ENCODE measurements at places on chromosomes 11 and 22.

- no peak for DNase-seq
Measured at GRCh38 chr11:6670202-6670830, 12.8 kb downstream of the MRPL17 start.

DNA sequence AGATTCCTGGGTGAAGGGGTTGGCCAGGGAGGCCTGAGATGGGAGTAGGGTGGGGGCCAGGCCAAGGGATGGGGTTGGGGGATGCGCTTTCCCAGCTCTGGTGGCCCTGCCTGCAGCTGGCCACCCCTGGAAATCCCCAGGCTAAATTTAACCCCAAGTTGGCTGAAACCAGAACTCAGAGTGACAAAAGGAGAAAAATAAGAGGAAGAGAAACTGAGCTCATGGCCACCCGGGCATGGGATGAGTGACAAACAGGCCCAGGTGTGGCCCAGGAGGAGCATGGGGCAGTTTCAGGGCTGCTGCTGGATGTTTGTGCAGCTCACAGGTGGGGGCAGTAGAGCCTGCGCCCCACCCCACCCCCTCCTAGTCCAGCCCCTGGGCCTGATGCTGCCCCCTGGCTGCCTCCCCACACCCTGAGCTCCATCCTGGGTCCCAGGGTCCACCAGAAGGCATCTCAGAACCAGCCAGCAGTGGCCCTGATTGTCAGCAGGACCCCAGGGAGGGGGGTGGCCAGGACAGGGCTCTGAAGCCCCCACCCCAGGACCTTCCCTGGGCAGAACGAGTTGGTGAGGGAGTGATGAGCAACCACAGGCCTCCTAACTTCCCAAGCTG lies 48.0 kb downstream of the IGLL5 start:
- no peak for DNase-seq

GRCh38 chr11:41177791-41178190 lies 281.7 kb downstream of the LRRC4C start:
- DNase-seq = peak; percentile 19

- DNase-seq = no peak
Measured at GRCh38 chr11:12013781-12014180, 5.4 kb upstream of the DKK3 start.

- no peak for DNase-seq
Measured at GRCh38 chr22:47176573-47177333, 414.3 kb downstream of the TBC1D22A start.

GRCh38 chr11:90614318-90614717 lies 391.5 kb upstream of the CHORDC1 start:
- DNase-seq = no peak

DNA sequence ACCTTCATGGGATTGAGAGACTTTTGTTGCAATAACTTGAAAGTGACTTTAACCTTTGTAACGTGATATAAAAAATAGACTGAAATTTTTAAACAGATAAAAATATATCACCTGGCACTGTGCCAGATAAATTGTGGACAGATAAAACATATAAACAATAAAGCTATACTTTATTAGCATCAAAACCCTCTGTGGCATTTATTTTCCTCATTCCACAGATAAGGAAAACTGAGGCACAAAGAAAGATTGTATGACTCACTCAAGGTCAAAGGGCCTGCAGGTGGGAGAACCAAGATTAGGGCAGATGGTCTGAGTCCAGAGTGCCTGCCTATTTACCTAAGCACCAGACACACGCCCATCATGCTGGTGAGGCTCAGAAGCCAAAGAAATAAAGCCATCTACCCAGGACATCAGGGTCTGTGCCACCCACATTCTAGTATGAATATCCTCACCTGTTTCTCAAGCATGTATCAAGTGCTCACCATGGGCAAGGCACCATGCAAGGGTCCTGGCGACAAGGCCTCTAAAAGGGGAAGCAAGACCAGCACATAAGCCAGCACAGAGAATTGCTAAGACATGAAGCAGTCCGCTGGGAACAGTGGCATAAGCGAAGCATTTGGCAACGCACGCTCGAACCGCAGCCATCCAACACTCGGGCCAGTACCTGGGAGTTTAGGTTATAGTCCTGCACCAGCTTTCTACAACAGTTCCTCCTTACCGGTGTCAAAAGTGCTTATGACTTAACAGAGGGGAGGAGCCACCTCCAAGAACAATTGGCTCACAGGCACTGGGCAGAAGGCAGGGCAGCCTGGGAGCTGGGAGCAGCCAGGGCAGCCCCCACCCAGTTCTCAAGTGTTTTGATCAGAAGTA lies 17.6 kb downstream of the MYH9 start:
- no peak for DNase-seq

- DNase-seq = no peak
Measured at GRCh38 chr22:38886333-38886732, 14.3 kb upstream of the CBX6 start.

GRCh38 chr11:66593303-66593635 lies 284 bp downstream of the CCS start:
- DNase-seq = no peak

GRCh38 chr11:27296497-27296896 lies 66.5 kb downstream of the CCDC34 start:
- DNase-seq = no peak

- no peak for DNase-seq
Measured at GRCh38 chr11:45270946-45271716, 15.0 kb downstream of the SYT13 start.

DNA sequence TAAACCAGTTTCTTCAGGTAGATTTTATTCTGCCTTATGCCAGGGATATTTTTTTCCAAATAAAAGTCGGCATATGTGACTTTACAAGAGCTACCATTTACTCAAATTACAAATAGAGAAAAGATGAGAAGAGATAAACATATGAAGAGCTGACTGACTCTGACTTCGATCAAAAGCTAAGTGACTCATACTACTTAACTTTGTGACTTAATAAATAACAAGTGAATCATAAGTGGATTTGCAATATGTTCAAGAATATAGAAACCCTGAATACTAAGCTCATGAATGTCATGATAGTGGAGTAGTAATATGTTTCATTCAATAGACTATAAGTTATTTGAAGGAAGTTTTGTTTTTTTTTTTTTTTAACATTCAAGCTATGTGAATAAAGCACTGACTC lies 130.5 kb upstream of the ANO3 start:
- DNase-seq = peak; percentile 55

GRCh38 chr11:30889143-30889794 lies 303.1 kb upstream of the MPPED2 start:
- no peak for DNase-seq

DNA sequence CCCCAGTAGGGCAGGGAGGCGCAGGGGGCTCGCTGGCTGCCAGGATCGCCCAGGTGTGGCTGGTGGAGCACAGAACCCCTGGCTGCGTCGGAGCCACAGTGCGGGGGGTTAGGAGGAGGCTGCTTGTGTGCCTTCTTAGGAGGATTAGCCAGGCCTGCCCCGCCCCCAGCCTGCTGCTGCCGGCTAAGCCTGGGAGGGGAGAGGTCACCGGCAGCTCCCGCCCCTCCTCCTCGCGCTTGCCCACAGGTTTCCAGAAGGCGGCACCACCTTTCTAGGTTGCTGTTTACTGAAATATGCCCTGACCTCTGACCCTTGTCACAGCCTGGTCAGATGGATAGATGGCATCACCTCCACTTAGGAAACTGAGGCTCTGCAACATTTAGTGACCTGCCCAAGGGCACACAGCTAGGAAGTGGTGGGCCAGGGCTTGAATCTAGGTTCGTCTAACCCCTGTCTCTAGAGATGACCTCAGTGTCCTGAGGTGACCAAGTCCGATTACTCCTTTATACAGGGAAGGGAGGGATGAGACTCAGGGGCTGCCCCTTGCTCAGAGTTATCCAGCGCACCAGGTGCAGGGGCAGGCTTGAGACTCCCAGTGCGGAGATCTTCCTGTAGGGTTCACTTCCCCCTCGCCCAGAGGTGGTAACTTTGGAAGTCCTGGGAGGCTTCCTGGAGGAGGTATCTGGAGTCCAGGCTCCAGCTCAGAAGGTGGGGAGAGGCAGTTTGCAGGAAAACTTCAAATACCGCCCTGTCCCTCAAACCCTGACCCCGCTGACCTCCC lies 44.0 kb downstream of the MYO7A start:
- no peak for DNase-seq

DNA sequence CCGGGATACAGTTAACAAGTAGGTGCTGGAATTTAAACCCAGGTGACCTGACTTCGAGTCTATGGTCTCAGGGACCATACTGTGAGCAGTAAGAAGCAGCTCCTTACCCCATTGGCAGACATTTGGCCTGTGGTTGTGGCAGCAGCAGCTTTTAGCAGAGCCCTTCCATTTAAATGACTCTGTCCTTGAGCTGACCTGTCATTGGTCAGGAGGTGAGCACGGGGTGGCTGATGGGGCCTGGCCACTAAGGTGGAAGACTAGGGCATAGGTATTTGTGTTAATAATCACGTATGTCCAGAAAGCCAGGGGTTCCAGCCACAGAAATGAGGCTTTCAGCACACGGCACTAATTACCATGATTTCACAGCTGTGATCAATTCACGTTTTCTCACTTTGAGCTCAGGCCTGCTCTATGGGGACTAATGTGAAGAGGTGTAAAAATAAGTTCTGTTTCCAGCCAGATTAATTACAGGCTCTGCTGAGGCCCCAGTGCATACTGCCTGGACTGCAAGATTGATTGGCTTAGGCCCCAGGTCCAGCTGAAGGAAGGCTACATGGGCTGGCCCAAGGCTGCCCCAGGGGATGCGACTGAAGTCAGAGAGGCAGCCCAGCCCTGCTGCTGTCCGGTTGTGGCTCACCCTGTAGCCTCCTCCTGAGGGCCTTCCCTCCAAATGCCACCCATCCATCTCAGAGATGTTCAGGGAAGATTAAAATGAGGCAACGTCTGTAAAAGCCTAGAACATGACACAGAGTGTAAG lies 76.0 kb downstream of the FDX1 start:
- no peak for DNase-seq

DNA sequence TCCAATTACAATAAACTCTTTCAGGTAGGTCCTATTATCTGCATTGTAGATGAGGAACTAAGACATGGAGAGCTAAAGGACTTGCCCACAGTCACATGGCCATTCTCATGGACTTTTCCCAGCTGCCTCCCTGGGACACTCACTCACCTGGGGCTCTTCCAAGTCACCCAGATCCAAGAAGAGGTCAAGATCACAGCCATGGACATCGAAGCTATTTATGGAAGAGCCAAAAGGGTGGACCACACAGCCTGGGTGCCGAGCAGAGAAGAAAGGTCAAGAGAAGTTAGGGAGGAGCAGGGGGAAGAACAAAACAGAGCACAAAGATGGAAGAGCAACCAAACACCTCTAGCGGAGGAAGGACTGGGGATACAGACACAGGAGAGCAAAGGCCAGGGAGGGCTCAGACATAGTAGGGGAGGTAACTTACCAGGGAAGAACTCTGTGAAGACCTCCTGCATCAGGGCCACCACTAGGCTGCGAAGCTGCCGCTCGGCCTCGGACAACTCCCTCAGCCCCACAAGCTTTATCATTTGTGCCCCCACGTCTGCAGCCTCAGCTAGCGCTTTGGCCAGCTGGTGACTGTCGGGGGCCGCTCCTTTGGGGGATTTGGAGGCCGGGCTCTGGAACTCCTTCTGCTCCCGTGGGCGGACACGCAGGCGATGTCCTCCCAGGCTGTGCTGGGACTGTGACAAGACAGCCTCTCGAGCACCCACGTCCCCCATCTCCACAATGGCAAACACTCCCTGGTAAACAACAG lies 7.4 kb upstream of the EEF1G start:
- no peak for DNase-seq

DNA sequence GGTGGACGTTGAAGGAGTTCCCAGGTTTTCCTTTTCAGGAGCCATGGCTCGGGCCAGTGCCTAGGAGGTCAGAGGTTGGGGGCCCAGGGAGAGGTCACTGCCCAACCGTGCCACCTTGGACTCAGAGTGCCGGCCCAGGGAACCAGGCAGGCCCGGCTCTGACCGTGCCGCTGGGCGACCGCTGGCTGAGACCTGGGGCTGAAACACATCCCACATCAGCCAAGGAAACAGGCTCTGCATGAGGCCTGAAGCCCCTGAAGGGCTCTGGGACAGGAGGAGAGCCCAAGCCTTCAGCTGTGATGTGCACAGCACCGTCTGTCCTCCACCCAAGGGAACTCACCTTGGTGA lies 21.9 kb upstream of the RTN4R start:
- no peak for DNase-seq

DNA sequence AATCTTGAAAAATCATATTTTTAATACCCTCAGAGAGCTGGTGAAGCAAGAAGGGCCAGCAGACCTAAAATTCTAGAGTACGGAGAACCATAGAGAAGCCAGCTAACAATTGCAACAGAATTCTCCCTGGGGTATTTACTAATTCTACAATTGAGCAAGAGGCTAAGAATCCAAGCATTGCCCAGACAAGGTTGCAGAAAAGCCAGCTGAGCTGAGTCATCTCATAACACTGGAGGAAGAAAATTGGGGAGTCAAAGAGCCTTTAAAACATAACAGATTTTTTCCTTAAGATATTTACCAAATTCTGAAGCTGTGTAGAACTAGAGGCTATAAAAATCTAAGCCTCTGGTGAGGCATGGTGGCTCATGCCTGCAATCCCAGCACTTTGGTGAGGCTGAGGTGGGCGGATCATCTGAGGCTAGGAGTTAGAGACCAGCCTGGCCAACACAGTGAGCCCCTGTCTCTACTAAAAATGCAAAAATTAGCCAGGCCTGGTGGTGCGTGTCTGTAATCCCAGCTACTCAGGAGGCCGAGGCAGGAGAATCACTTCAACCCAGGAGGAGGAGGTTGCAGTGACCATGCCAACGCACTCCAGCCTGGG lies 13.6 kb upstream of the TMEM216 start:
- peak; percentile 93 for DNase-seq

DNA sequence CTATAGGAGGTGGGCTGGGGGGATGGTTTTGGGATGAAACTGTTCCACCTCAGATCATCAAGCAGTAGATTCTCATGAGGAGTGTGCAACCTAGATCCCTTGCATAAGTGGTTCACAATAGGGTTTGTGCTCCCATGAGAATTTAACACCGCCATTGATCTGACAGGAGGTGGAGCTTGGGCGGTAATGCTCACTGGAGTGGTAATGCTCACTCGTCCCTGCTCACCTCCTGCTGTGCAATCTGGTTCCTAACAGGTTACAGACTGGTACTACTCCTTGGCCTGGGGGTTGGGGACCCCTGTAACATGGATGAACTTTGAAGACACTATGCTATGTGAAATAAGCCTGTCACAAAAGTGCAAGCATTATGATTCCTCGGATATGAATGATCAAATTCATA lies 87.0 kb upstream of the CLNS1A start:
- no peak for DNase-seq

- no peak for DNase-seq
Measured at GRCh38 chr11:17719938-17720795, 796 bp downstream of the MYOD1 start.

DNA sequence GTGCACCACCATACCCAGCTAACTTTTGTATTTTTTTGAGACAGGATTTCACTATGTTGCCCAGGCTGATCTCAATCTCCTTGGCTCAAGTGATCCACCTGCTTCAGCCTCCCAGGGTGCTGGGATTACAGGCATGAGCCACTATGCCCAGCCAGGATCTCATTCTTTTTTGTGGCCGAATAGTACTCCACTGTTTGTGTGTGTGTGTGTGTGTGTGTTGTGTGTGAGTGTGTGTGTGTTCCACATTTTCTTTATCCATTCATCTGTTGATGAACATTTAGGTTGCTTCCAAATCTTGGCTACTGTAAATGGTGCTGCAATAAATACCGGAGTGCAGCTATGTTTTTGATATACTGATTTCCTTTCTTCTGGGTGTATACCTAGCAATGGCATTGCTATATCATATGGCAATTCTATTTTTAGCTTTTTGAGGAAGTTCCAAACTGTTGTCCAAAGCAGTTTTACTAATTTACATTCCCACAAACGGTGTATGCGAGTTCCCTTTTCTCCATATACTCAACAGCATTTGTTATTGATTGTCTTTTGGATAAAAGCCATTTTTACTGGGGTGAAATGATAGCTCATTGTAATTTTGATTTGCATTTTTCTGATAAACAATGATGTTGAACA lies 105.4 kb downstream of the TTC28 start:
- DNase-seq = no peak

GRCh38 chr11:118012083-118012669 lies 26.0 kb downstream of the IL10RA start:
- no peak for DNase-seq

Data from HS-5 (cell line).